ENCODE measurements at places on chromosomes 12 and 14.

DNA sequence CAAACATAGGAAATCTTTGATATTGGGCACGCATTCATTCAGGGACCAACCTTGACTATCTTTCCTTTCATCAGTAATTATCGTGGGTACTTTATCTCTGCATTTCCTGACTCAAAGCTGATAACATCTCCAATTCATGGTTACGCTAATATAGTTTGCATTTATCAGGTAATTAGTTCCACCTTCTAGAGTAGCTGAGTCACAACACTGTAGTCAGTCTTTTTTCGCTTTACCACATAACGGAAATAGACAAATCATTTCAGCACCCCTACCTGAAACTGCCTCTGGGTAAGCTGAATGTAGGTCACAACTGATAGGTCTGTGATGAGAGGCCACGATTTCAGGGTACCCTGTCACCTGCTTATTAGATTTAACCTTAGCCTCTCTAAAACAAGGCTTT, 36.7 kb upstream of the IL22 start:
- DNase-seq, result peak; percentile 43

DNA sequence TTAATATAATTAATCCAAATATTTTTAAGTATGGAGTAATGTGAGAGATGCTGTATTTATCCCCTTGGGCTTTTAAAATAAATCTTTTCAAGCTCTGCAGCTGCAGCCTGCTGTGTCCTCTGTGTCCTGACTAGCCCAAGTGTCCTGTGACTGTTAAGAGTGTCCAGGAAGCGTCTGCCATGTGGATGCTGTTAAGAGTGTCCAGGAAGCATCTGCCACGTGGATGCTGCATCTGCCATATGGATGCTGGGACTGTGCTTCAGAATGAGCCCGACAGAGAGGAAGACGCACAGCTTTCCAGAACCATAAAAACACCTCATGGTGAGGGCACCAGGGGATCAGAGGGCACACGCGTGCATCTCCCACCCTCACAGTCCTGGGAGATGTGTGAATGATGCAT, 307.2 kb downstream of the ADGRD1 start:
- no peak for DNase-seq

- DNase-seq, result peak; percentile 24
Observed at GRCh38 chr14:64963611-64964010, 8.5 kb downstream of the RAB15 start.

DNA sequence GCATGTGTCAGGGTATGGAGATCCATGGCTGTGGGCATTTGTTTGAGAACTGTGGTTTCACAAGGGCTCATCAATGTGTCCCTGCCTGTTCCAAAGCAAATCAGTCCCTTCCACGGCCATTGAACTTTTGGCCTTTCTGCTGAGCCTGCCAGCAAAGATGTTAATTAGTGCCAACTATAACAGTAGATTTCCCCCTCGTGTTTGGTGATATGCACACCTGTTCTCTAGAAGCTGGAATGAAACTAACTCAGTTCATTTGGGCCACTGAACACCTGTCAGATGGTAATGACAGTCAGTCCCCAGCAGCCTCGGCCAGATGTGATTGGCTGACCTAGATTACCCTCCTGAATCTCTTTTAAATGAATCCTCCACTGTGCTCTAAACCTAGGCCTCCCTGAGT, 43.2 kb downstream of the IRAK3 start:
- DNase-seq, result no peak

GRCh38 chr14:32648434-32648833, 290.2 kb upstream of the NPAS3 start:
- DNase-seq, result no peak

GRCh38 chr12:103441437-103442181, 54.2 kb downstream of the C12orf42 start:
- no peak for DNase-seq

GRCh38 chr14:73663548-73664212, 18.9 kb downstream of the DNAL1 start:
- no peak for DNase-seq
